ENCODE measurements at places on chromosomes 2 and 18.

GRCh38 chr18:74990563-74991081 is 218.3 kb downstream of the PTGR3 start:
- no peak overlapping the region for H3K4me3 ChIP-seq
- no peaks in the 10 kb centered on the region for H3K36me3 ChIP-seq
- no peak overlapping the region for H3K27ac ChIP-seq
- H3K27me3 ChIP-seq = no peaks in the 10 kb centered on the region
- no peak for DNase-seq
- peaks cover 25% of the 10 kb centered on the region for H3K4me1 ChIP-seq

GRCh38 chr2:42895134-42895790 is 102.9 kb upstream of the HAAO start:
- no peak for DNase-seq
- no peaks in the 10 kb centered on the region for H3K36me3 ChIP-seq
- H3K27ac ChIP-seq = no peak overlapping the region
- no peak overlapping the region for H3K4me3 ChIP-seq

DNA sequence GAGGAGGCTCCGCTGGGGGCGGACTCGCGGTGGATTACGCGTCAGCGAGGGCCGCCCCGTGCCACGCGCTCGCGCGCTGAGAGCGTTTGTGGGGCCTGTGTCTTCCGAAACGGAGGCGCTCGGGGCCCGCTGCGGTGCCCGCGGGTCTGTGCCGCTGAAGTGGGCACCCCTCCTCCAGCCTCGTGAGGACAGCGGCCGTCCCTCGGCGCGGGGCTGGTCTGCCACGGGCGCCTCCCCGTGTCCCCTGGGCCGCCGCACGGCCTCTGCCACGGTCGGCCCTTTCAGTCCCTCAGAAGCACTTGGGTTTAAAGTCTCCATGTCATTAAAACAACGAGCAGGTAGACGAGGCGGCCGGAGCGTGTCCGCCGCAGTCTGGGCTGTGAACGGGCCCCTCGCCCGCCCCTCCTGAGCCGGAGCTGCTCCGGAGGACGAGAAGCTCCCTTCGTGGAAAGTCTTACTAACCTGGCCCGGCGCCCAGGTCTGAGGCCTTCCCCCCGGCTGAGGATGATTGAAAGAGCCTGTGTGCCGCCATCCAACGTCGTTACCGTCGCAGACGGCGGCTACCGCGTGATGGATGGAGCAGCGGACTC is 97.6 kb downstream of the NFATC1 start:
- no peak overlapping the region for H3K27ac ChIP-seq
- DNase-seq = no peak
- H3K36me3 ChIP-seq = no peaks in the 10 kb centered on the region
- no peak overlapping the region for H3K4me3 ChIP-seq
- no peaks in the 10 kb centered on the region for H3K4me1 ChIP-seq

DNA sequence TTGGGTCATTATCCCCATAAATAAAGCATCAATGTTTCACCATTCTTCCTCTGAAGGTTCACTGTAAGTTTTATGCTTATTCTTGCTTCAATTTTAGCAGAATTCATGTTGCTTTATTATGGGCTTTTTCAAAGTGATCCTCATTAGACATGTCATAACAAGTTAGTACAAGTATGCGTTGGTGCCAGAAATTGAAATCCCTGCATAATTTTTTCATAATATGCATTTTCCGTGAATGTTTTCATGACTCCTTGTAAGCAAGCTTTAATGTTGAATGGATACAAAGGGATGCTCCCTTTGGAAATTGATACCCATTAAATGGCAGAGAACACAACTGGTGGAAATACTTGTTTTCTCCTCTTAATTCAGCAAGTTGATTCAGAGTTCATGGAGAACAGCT is 179.7 kb downstream of the ST6GAL2 start:
- peaks cover 7% of the 10 kb centered on the region for H3K4me1 ChIP-seq
- H3K4me3 ChIP-seq = no peak overlapping the region
- H3K27me3 ChIP-seq = no peaks in the 10 kb centered on the region
- H3K27ac ChIP-seq = no peak overlapping the region

DNA sequence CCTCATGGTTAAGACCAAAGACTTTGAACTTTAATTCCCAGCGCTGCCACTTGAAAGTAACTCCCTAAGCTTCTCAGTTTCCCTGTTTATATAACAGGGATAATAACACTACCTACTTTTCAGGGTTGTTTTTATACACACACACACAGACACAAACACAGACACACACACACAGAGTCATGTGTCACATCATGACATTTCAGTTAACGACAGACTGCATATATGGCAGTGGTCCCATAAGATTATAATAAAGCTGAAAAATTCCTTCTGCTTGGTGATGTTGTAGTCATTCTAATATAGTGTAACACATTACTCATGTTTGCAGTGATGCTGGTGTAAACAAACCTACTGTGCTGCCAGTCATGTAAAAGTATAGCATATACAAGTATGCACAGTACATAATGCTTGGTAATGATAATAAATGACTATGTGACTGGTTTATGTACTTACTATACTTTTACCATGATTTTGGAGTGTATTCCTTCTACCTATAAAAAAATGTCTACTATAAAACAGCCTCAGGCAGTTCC is 89.2 kb upstream of the ITGA4 start:
- H3K4me3 ChIP-seq = no peak overlapping the region
- no peak overlapping the region for H3K27ac ChIP-seq
- H3K4me1 ChIP-seq = no peaks in the 10 kb centered on the region
- H3K36me3 ChIP-seq = no peaks in the 10 kb centered on the region
- H3K27me3 ChIP-seq = no peaks in the 10 kb centered on the region

- no peaks in the 10 kb centered on the region for H3K27me3 ChIP-seq
- H3K36me3 ChIP-seq = no peaks in the 10 kb centered on the region
- H3K27ac ChIP-seq = no peak overlapping the region
- H3K4me3 ChIP-seq = no peak overlapping the region
These were observed 80.1 kb upstream of the SMAD7 start for GRCh38 chr18:49030692-49031443.

GRCh38 chr2:120740375-120740764 is 4.7 kb downstream of the GLI2 start:
- DNase-seq = peak; percentile 57
- H3K27me3 ChIP-seq = no peaks in the 10 kb centered on the region
- H3K4me1 ChIP-seq = peaks cover 42% of the 10 kb centered on the region
- H3K36me3 ChIP-seq = peaks cover 6% of the 10 kb centered on the region

- H3K27ac ChIP-seq = no peak overlapping the region
- DNase-seq = no peak
- H3K27me3 ChIP-seq = no peaks in the 10 kb centered on the region
- H3K4me1 ChIP-seq = no peaks in the 10 kb centered on the region
These were observed 74.3 kb downstream of the HRH4 start for GRCh38 chr18:24534737-24535136.

GRCh38 chr2:200345975-200346374 is 39.5 kb downstream of the SPATS2L start:
- no peaks in the 10 kb centered on the region for H3K27me3 ChIP-seq
- no peak overlapping the region for H3K27ac ChIP-seq
- H3K4me1 ChIP-seq = peaks cover 2% of the 10 kb centered on the region
- H3K36me3 ChIP-seq = no peaks in the 10 kb centered on the region

GRCh38 chr2:72576861-72577260 is 249.0 kb downstream of the EXOC6B start:
- H3K4me3 ChIP-seq = no peak overlapping the region
- no peaks in the 10 kb centered on the region for H3K27me3 ChIP-seq
- H3K36me3 ChIP-seq = no peaks in the 10 kb centered on the region
- no peak overlapping the region for H3K27ac ChIP-seq

DNA sequence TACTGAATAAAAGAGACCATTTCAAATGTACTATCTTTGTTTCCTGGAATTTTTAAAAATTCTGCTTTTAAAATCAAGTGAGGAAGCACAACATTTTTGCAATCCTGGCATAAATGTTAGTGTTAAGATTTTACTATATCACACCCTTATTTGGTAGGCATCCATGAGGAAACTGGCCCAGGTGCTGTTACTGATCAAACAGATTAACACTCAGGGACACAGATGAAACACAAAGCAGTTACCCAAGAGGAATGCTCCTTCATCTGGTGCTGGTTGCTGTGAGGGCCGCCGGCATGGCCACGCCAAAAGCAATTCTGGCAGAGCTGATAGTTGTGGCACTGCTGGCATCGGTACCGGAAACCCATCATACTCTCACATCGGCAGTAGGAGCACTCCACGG is 96.8 kb downstream of the DTNB start:
- peak overlapping the region; percentile 64 for H3K4me3 ChIP-seq
- H3K36me3 ChIP-seq = peaks cover 9% of the 10 kb centered on the region
- no peak overlapping the region for H3K27ac ChIP-seq
- H3K27me3 ChIP-seq = no peaks in the 10 kb centered on the region

- peaks cover 7% of the 10 kb centered on the region for H3K4me1 ChIP-seq
- no peaks in the 10 kb centered on the region for H3K36me3 ChIP-seq
- no peak overlapping the region for H3K27ac ChIP-seq
- no peaks in the 10 kb centered on the region for H3K27me3 ChIP-seq
These were observed 437.0 kb downstream of the PARD3B start for GRCh38 chr2:204982303-204982702.

- no peak for DNase-seq
- H3K27me3 ChIP-seq = peaks cover 12% of the 10 kb centered on the region
These were observed 539 bp downstream of the CYP27A1 start for GRCh38 chr2:218782528-218782844.

DNA sequence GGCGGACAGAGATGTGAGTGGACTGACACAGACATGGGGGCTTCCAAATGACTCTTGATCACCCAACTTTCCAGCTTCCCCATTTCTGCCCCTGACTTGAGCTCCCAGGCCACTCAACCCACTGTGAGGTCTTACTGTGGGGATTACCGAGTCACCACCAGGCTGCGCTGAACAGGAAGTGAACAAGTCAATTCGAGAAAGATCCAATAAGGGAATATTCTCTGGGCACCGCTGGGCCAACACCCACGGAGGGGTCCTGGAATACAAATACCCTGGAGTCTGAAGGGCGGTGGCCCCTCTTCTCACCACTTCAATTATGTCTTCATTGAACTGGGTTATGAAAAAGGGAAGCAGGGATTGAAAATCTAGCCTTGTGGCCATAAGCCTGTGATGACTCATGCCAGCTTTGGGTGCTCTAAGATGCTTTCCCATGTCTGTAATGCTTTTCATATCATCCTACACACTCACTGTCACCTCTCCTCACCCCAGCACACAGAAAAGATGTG is 37.7 kb downstream of the BCL11A start:
- DNase-seq = no peak
- no peak overlapping the region for H3K27ac ChIP-seq
- H3K4me3 ChIP-seq = no peak overlapping the region
- H3K27me3 ChIP-seq = no peaks in the 10 kb centered on the region

GRCh38 chr18:48073211-48073930 is 142.9 kb upstream of the SMAD2 start:
- H3K4me1 ChIP-seq = no peaks in the 10 kb centered on the region
- H3K27ac ChIP-seq = no peak overlapping the region
- no peaks in the 10 kb centered on the region for H3K27me3 ChIP-seq

Measured in neuronal stem cell (in vitro differentiated cells).